ENCODE measurements at places on chromosomes 7 and 10.
A peak's percentile ranks its signal among the peaks of the same experiment; 100 is the strongest.

DNA sequence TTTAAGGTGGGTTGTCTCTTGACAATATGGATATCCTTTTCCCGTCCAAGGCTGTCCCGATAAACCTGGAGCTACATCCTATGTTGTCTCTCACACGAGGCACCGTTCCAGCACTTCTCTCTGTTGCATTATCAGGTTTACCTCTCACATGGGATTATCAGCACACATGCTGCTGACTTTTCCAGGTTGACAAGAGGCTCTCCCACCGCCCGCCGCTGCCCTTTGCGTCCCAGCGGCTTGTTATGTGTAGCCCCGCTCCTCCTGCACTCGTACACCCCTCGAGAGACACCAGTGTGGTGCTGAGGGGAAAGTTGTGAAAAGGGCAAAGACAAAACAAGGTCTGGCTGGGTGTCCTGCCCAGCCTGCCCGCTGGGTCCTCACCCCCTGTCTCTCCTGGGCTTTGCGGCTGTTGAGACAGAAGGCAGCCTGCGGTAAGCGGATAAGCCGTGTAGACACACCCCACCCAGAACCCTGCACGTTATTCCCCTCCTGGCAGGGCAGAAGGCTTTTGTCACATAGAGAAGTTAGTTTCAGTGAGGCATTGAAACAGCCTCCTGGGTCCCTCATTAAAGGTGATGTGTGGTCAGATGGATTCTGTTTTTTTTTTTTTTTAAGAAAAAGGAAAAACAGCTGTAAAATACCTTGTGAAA lies 38.7 kb downstream of the UBE3C start:
- DNase-seq = no peak

DNA sequence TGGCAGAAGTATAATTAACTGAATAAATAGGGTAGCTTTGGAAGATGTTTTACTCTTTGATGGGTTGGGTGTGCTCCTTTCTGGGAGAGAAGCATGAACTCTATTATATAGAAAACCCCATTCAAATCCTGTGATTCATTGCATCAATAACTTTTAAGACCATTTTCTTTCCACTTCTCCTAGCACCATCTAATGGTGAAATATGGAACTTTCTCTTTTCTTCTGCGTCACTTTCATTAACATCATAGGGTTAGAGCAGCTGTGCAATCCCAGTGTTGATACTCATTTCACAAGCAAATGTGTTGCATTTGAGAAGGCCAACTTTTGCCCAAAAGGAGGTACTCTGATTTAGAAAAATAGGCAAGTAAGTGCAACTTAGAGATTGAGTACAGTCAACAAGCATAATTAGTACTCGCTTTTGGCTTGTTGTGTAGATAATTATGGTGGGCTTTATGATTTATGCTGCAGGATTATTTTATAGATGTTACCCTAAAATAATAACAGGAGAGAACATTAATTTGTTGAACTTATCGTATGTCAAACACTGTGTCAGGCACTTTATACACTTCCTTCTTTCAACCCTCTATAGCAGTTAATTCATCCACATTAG lies 92.9 kb downstream of the CPED1 start:
- no peak for DNase-seq

GRCh38 chr7:7793921-7794320 lies 75.5 kb upstream of the RPA3 start:
- no peak for DNase-seq

- DNase-seq = no peak
Measured at GRCh38 chr10:71968553-71969474, 4.6 kb downstream of the CHST3 start.

GRCh38 chr7:106866298-106867281 lies 1.5 kb downstream of the PIK3CG start:
- DNase-seq = no peak

- peak; percentile 50 for DNase-seq
Measured at GRCh38 chr7:2104107-2104710, 128.5 kb downstream of the MAD1L1 start.

- DNase-seq = no peak
Measured at GRCh38 chr10:116597543-116597942, 6.8 kb downstream of the PNLIPRP1 start.

DNA sequence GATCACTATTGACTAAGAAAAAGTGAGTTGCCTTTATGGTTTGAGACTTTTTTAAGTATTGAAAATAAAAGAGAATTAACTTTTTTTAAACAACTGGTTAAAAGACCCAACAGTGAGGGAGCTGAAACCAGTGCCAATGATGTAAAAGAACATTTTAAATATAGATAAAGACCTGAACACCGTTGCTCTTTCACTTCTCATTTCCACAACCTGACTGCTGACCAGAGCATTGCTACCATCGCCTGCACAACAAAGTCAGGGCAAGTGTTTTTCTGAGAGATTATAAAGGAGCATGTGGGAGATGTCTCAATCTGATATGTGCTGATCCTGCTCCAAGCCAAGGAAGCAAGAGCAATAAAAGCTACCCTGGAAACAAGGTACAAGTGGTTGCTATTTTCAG lies 34.7 kb downstream of the IMMP2L start:
- no peak for DNase-seq

GRCh38 chr7:35389636-35390035 lies 135.7 kb upstream of the TBX20 start:
- DNase-seq = no peak

- no peak for DNase-seq
Measured at GRCh38 chr7:140697447-140698143, 1.1 kb downstream of the NDUFB2 start.

GRCh38 chr7:11404355-11404754 lies 427.6 kb downstream of the THSD7A start:
- DNase-seq = no peak

DNA sequence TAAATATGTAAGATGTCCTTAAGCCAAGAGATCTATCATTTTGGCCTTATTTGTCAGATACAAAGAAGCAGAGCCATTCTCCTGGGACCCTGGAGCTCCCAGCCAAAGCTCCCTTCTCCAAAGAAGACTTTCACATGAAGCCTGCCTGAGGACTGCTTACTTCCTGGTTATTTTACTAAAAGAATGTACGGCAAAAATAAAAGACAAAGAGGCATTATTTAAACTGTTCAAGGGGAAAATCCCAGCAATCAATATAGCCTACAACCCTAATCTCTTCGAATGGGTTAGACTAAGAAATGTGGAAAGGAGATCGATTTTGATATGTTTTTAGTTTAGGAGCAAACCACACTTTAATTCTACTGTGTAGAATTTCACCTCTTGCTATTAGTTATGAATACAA lies 237.9 kb upstream of the CTBP2 start:
- DNase-seq = no peak

DNA sequence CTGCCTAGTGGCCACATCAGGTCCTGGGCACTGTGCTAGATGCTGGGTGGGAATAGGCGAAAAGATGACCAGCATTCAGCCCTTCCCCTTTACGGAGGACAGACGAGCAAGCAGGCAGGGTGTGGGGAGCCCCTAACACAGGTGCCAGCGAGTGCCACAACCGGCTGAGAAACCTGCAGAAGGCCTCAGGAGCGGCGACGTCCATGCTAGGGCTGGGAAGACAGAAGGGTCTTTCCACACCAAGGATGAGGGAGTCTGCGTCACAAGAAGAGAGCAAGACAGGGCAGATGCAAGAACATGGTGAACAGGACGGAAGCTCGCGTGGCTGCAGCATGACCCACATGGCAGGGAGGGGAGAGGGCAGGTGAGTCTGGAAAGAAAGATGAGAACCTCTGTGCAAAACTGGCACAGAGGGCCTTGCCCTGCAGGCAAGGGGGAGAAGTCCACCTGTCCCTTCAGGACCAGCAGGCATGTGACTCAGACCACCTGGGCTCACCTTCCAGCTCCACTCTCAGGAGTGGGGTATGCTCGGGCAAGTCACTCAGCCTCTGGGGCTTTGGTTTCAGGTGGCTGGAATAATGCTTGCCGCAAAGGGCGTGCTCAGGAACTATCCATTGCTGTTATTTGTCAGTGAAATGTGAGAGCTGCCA lies 36.6 kb downstream of the KCNH2 start:
- DNase-seq = no peak

DNA sequence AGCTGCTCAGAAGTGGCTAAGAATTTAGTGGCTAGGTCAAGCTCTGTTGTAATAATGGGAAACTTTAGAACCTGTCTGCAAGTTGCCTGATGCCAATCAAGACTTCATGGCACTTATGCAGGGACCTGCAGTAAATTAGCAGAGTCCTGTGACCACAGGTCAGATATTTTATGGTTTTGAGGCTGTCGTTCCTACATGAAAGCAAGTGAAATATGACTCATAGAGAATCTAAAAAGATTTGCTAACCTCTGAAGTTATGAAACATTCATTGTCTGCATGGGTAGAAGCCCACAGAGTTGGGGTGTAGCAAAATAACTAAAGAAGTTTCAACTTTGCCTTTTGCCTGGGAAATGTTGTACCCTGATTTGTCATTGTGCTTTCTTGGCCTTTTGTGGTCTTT lies 32.3 kb downstream of the SLC39A12 start:
- no peak for DNase-seq
